Mucosa of descending colon (tissue), 3 donors: ENCODE measurements at places on chromosomes 6 and 20. TPM values are rescaled to one million over a fixed set of nuclear protein-coding genes. Genes with fewer than 3 reads are reported as not detected.

The TFAP2D gene
- total RNA-seq: not detected

The C20orf141 gene
- not detected for total RNA-seq

The DLK2 gene
- total RNA-seq: not detected

The TNFRSF6B gene
- 19.7 TPM for total RNA-seq

The ANKRD66 gene
- total RNA-seq: not detected

The RNF39 gene
- total RNA-seq: not detected

The GGTLC1 gene
- 0.32 TPM for total RNA-seq

The SSR1 gene
- total RNA-seq: 99.4 TPM

The CRYBG1 gene
- total RNA-seq: 86.4 TPM

The DUSP15 gene
- not detected for total RNA-seq

The RFX6 gene
- total RNA-seq: 1.6 TPM

The NFS1 gene
- total RNA-seq: 32.1 TPM

The CHMP4B gene
- total RNA-seq: 184 TPM

The TAF4 gene
- total RNA-seq: 27.5 TPM

The HIVEP2 gene
- 7.8 TPM for total RNA-seq

The AIF1 gene
- 6.1 TPM for total RNA-seq

DNA sequence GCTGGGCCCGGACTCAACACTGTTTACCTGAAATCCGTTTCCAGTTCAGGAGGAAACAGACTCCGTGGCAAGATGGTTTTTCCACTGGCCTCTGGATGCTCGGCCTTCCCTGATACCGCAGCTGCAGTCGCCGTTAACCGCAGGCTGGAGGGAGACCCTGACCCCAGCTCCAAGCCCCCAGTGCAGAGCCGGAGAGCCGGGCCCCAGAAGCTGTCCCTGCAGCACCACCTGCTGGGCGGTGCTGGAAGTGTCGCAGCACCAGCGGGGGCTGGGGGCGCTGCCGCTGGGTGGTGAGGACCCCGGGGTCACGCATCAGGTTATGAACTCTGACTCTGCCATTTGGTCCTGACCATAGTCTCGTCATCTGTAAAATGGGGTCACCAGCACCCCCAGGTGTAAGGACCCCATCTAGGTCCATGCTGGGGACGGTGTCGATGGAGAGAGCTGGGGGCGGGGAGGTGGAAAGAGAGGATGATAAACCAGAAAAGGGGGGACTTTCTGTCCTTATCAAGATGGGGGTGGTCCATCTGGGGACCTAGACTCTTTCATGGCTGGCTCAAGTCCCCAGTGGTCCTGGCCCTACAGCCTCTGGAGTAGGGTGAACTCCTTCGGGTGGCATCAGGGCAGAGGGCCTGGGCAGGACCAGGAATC lies 20.8 kb upstream of the CHRNA4 start:
- DNase-seq: peak; percentile 20

GRCh38 chr6:55014321-55015088 lies 159.8 kb upstream of the HCRTR2 start:
- DNase-seq: no peak

DNA sequence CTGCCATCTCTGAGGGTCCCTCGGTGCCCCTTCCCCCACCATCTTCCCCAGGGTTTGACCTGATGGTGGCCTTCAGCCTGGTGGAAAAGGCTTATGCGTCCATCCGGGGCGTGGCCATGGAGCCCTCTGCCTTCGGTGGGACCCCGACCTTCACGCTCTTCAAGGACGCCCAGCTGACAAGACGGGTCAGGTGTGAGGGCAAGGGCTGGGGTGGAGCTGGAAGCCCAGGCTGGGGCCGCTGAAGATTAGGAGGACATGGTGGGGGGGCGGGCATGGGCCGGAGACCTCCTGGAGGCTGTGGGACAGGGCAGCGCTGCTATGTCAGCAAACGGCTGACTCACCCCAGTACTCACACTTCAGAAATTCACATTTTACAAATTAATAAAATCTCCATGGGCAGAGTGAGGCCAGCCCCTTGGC lies 23.5 kb downstream of the COL20A1 start:
- DNase-seq: no peak

GRCh38 chr20:46622165-46622564 lies 29.1 kb downstream of the SLC13A3 start:
- no peak for DNase-seq

GRCh38 chr6:158027590-158028285 lies 46.1 kb downstream of the SYNJ2 start:
- DNase-seq: peak; percentile 28

DNA sequence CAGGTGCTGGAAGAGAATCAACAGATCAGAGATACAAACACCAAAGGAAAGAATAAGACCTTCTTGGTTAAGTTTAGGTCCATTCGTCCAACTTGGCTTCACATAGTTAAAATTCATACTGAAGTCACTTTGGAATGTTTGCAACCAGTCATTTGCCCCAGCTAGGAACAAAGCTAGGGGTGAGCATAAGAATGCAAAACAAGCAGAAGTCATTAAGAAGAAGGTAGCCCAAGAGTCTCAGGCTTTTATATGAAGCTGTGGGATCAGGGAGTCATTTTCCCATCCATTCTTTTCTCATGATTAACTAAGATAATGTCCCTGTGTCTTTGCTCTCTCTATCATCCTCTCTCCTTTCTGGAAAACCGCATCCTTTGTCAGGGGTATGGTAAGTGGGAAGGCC lies 51.5 kb upstream of the TMEM170B start:
- DNase-seq: no peak

DNA sequence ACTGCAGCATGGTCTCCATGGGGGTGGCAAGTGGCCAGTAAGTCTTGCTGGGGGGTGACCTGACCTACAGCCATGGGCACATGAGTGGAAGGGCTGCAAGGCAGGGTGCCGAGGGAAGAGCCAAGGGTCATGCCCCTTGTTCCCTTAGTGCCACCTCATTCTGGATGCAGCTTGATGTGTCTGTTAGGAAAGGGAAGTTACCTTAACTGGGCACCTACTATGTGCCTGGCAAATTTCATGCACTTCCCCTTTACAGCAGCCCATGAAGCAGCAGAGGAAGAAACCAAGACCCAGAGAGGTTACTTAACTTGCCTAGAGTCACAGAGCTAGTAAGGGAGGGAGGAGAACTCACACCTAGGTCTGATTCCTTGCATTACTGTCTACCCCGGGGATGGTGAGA lies 174.0 kb downstream of the MRPL14 start:
- no peak for DNase-seq

DNA sequence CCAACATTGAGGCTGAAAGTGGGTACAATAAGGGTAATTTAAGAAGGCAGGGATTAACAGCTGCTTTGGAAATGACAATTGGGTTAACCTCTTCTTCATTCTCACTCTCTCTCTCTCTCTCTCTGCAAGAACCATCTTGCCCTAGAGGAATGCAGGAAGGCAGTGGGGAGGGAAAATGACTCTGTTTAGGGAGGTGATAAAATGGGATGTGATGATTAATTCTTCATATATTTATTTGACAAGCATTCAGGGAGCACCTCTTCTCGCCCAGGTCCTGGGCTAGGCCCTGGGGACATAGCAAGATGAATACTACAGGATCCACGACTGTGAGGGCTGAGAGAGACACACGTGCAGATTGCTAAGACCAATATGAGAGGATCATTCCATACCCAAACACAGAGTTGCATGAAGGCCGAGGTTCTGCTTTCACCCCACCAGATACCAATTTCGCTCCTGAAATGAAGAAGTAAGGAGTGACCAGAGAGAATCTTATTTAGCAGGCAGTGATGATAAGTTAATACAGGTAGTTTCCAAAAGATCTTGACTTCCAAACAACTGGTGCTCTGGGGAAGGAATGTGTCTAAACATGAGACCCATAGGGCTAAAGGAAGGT lies 13.3 kb upstream of the PTPN1 start:
- no peak for DNase-seq

DNA sequence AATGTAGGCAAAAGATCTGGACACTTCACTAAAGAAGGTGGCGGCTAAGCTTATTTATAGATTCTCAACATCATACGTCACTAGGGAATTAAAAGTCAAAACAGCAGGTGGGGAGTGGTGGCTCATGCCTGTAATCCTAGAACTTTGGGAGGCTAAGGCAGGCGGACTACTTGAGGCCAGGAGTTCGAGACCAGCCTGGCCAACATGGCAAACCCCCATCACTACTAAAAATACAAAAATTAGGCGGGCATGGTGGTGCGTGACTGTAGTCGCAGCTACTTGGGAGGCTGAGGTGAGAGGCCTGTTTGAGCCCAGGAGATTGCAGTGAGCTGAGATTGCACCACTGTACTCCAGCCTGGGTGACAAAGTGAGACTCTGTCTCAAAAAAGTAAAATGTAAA lies 74.6 kb downstream of the GPX5 start:
- no peak for DNase-seq

GRCh38 chr6:129510950-129511349 lies 199.0 kb downstream of the ARHGAP18 start:
- no peak for DNase-seq

DNA sequence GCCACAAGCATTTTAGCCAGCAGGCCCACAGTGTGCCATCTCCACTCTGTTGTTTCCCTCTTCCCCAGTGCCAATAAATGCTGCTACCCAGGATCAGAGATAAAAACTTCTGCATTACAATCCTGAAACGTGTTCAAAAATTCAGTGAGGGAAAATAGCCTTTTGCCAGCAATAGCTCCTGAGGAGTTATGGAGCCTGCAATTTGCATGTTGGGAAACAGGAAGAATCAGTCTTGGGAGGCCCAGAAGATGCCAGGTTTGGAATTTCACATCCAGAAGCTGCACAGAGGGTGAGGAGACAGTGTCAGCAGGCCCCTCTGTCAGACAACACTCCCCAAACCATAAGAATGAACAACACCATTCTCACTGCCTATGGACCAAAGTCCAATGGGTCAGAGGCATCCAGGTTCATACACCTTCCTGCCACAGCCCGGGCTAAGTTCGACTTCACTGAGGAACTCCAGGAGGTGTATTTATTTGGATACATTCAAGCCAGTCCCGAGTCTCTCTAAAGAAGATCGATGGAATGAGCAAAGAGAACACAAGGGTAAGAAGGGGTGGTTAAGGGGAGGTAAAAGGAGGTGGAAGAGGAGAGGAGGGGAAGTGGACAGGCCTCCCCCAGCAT lies 20.8 kb downstream of the RRBP1 start:
- DNase-seq: no peak

GRCh38 chr6:35371494-35372262 lies 29.3 kb downstream of the PPARD start:
- no peak for DNase-seq

DNA sequence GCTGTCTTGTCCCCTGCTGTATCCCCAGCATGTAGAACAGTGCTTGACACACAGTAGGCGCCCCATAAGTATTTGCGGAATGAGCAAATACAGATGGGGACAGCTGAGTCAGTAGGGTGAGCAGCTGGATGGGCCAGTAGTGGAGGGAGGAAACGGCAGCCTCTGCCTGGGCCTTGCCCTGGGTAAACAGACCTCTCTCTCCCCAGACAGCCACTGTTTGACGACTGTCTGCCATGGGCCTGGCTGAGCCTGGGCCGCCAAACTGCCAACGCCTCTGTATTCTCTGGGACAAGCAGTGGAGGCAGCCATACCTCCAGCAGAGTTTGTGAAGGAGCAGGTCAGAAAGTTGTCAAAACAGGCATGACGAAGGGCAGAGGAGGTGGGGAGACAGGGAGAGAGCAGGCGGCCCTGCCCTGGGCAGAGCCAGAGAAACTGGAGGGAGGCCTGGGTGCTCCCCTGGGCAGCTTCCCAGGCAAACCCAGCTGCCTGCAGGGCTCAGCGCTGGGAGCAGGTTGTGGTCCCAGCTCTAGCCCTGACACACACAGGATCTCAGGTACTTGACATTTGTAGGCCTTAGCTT lies 15.2 kb downstream of the HNF4A start:
- peak; percentile 72 for DNase-seq

- DNase-seq: no peak
Observed at GRCh38 chr6:75213732-75214131, 7.9 kb upstream of the COL12A1 start.

GRCh38 chr6:76810286-76810685 lies 653.0 kb downstream of the HTR1B start:
- no peak for DNase-seq

DNA sequence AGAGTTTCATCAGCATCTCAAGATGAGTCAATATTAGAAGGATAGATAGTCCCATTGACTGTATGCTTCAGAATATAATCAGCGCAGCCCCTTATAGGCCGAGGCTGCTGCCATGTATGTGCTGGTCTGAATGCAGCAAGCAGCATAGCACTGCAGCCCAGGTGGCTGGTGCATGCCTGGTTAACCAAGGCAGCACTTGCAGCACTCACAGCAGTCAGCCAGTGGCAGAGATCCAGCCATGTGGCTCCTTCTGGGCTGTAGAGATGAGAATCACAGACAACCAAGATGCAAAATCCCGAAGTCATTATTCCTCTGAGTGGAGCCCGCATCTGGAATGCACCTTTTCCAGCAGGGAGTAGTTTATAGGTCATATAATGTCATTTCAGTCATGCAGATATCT lies 251.9 kb downstream of the UST start:
- DNase-seq: no peak

GRCh38 chr6:157312757-157313156 lies 10.6 kb downstream of the TMEM242 start:
- DNase-seq: no peak

DNA sequence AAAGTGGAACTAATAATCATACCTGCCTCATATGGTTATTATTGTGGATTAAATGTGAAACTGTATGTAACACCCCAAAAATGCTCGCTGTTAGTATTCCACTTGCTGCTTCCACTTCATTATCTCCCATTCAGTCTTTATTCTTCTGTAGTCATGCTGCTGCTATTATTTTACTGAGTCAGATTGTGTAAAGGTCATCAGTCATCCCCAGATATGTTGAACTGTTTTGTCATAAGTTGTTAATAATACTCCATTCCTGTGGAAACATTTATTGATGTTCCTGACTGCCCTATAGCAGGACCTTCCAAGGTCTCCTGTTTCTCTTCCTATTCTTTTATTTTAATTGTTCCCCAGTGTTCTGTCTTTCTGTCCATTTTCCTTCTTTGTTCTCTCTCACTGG lies 1148.3 kb downstream of the EPHA7 start:
- DNase-seq: no peak

DNA sequence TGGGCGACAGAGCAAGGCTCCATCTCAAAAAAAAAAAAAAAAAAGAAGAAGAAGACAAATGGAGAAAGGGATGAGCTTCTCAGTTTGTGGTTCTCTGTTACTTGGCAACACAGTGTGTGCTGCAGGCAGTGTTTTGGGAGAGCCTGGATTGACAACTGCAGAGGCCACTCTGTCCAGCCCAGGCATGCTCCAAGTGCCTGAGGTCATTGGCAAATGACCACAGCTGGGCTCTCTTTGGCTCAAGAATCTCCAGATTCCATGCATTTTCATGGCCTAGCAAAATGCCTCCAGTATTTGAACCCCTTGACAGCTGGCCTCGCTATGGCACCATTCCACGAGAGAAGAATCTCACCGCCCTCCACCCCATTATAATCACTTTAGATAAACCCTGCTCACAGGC lies 126.2 kb downstream of the ANKRD60 start:
- DNase-seq: no peak
